ENCODE measurements at places on chromosomes 5 and 9.

DNA sequence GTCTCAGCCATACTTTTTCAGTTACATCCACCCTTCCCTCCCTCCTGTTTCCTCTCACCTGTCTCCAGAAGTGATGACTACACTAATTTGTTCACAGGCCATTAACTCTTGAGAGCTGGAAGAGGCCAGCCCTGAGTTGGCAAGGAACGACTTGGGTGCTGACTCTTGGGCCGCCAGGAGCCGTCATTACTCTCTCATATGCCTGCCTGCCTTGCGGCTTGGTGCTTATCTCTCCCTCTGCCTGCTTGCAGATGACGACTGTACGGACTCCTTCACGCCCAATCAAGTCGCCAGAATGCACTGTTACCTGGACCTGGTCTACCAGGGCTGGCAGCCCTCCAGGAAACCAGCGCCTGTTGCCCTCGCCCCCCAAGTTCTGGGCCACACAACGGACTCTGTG is 66.1 kb downstream of the PAPPA start:
- peak; percentile 8 for DNase-seq

DNA sequence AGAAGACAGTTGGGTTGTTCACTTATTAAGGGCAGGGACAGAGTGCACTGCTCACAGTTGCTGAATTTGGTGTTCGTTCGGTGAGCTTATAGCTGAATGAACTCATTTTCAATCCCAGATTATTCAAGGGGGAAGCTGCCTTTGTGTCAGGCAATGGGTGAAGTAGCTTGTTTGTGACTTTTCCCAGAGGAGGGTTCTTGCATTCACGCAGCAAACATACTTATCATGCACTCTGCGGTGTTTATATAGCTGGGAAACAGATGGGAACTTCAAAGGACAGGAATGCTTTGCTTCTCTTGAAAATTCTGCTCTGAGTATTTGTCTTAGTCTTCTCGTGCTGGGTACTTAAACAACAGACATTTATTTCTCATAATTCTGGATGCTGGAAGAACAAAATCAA is 64.7 kb upstream of the ABCA1 start:
- DNase-seq, result no peak

DNA sequence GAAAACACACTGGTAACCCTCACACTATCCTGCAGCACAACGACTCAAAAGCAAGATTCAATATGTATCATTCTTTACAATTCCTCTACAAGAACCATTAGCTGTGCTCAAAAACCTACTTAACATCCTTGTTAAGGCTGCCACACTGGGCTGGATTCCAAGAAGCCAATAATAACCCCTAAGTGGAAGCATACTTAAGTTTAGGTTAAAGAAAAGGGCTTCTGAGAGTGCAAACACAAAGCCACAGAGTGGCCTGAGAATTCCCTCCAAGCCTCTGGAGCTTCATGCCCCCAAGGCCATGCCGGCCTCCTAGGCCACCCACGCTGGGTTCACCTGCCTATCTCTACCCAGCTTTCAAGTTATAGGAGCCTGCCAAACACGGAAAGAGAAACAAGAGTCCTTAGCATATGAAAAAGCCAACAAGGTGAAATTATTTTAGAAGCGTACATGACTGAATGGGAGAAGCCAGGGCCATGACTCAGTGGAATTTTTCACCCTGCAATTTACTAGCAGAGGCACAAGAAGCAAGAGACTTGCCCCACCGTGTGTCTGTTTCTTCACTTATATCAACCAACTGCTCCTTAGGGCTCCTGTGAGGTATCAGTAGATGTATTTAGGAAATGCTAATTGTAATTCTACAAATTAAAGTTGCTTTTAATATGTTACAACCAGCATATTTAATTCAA is 293.0 kb downstream of the SPOCK1 start:
- no peak for DNase-seq

DNA sequence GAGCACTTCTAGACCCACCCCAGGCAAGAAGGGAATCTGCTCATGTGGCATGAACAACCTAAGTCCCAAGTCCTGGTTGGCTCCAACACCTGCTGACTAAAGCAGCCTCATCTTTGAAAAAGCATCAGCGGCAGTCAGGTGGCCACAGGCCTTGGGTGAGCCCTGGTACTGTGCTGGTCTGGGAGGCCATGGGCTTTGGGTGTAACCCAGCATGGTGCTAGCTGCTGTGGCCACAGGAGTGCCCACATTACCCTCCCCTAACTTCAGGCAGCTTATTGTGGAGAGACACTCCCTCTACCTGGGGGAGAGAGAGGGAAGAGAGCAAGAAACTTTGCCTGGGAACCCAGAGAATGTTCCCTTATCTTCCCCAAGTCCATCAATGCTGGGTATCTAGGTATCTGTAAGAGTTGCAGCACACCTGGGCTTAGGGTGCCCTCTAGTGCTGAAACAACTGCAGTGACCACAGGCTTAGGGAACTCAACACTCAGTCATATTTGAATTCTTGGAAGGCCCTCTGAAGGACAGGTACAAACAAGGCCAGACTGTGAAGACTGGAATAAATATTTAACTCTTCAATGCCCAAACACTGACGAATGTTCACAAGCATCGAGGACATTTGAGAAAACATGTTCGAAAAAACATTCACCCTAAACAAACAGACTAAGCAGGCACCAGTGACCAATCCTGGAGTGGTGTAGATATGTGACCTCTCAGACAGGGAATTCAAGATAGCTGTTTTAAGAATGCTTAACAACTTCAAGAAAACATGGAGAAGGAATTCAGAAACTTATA is 69.9 kb upstream of the OR2K2 start:
- peak; percentile 9 for DNase-seq

DNA sequence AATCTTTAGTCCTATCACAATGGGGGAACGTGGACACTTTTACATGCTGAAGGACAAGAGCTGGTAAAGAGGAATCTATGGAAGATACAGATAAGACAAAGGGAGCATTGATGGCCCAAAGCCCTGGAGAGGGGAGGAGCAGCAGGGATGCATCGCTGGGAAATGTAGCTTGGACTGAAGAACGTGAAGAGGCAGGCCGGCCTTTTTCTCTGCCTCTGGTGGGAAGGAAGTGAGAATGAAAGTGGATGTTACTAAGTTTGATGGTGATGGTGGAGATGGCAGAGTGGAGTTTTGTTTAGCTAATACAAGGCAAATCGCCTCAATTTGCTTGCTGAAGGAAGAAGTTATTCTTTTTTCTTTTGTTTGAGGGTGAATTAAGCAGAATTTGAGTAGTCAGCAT is 124.6 kb upstream of the TAF11L2 start:
- DNase-seq, result no peak

- no peak for DNase-seq
Measured at GRCh38 chr9:126521089-126521488, 92.6 kb upstream of the LMX1B start.

GRCh38 chr5:141623186-141623585 is 4.4 kb upstream of the DIAPH1 start:
- DNase-seq, result no peak

- DNase-seq, result no peak
Measured at GRCh38 chr5:139369181-139369580, 13.9 kb downstream of the SLC23A1 start.

GRCh38 chr5:159638954-159639559 is 277.2 kb upstream of the ADRA1B start:
- no peak for DNase-seq

DNA sequence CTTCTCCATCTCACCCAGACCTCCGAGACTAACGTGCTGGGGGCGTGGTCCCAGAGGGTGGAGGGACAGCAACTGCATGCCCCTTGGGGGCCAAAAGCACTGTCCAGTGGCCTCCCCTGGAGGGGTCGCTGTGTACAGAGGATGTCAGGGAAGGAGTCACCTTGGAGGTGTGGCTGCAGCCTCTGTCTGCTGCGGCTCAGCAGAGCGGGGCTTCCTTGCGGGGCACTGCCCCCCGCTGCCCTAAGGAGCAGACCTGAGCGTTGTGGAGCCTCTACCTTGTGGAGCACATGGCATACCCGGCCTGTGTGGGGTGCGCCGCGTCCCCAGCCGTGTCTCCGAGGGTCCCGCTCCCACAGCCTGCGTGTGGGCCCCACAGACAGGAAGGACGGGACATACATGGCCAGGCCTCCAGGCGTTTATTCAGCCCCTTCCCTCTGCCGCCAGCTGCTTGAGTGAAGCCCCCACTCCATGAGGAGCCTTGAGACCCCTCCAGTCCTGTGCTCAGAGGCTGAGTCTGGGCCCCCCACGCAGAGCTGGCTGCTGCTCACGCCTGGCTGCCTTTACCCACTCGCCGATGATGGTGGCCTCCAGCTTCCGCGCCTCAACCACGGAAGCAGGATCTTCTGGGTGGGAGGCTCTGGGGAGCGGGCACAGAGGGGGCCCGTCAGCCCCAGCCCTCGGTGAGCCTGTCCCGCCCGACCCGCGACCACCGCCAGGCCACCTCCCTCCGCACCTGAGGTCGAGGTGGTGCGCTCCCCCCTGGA is 4.2 kb downstream of the DPP7 start:
- DNase-seq, result no peak

GRCh38 chr5:39302472-39302871 is 61.8 kb downstream of the C9 start:
- DNase-seq, result no peak

GRCh38 chr5:176642675-176643490 is 4.4 kb upstream of the TSPAN17 start:
- DNase-seq, result peak; percentile 62

- no peak for DNase-seq
Measured at GRCh38 chr5:83577036-83577636, 105.6 kb downstream of the VCAN start.

- peak; percentile 41 for DNase-seq
Measured at GRCh38 chr5:60677850-60678664, 21.9 kb downstream of the DEPDC1B start.

DNA sequence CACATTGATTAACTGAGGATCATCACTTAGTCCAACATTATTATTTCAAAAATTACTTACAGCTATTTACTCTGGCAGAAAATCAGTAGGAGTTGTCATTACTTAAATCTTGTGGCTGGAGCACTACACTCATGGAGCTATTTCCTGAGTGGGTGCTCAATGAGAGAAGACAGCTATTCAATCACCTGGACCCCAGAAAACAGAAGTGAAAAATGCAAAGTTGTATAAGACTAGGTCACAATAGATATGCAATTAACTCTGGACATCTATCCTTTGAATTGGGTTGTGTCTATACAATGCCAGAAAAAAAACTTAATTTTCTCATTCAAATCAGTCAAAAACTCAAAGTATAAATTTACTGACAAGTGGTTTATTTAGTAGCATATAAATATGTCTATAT is 340.9 kb downstream of the EFNA5 start:
- no peak for DNase-seq

DNA sequence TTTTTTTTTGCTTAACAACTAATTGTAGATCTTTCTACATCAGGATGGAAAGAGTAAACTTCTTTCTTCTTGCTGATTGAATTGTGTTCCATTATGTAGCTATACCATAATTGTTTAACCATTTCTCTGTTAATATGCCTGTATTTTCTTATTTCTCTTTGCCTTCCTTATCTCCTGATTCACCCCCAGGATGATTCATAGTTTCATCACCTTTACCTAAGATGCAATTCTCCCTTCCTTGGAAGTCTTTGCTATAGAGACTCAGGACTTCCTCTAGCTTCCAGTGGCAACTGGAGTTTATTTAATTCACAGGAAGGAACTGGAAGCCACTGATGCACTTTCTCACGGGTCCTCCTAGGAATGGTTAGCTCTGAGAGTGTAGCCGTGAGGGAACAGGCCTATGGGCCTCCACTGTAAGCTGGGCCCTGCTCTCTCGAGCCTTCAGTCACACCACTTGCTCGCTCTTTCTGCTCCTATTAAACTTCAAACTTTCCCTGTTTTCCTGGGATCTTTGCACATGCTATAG is 83.1 kb downstream of the FGF1 start:
- DNase-seq, result no peak

DNA sequence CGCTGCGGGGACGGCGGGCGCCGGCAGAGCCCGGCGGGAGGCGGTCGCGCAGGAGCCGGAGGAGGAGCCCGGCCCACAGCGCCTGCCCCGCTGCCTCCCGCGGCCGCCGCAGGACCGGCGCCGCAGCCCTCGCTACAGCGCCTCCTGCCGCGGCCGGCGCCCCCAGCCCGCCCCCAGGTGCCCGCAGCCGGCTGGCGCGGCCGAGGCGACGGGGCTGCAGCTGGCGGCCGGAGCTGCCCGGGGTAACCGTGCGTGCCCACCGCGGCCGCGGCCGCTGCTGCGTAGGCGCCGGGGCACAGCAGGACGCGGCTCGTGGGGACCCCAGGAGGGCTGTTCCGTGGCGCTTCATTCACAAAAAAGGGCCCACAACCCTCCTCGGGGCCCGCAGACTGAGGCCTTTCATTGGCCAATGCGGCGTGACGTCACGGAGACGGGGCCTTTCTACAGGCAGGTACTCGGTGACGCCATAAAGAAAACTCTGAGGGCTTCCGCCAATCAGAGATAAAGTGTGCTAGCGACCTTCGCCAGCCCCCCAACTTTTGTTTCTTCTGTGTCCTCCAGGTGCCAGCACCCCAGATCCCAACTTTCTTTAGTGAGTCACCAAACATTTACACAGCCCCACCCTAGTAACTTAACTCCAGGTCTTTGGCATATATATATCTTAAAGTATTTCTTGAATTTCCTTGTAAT is at the start of gene CDC14B:
Gene CDC14B, minus strand, starts transcription at position 353 of the 690 bp plus-strand sequence. CDS start 465 bp downstream, outside the sequence.
- DNase-seq, result peak; percentile 93

GRCh38 chr9:121388140-121388905 is 18.3 kb upstream of the STOM start:
- no peak for DNase-seq

DNA sequence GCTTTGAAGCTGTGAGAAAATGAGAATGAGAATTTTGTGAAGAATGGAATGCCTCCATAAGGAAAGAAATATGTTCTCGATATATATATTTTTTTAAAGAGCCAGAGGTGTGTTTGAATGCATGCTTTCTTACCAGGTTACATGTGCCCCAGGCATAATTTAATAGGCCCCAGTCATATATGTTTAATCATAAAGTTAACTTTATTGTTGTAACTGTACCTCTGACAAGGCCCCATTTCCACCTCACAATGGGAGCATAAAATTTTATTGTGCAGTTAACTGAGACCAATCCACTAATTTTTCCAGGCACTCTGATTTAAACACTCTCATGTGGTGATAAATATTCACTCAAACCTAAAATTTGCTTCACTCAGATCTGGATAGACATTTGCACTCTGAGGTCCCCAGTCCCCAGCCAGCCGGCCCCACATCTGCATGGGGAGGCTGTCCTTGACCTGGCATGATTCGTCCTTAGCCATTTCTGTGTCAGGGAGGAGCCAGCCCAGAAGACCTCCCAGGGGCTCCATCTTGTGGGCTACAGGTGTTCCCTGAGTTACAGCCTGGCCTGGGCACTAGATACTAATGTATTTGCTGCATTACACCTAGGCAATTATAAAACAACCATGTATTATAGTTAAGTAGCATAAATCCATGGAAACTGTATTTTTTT is 245.8 kb downstream of the MTRR start:
- DNase-seq, result no peak

DNA sequence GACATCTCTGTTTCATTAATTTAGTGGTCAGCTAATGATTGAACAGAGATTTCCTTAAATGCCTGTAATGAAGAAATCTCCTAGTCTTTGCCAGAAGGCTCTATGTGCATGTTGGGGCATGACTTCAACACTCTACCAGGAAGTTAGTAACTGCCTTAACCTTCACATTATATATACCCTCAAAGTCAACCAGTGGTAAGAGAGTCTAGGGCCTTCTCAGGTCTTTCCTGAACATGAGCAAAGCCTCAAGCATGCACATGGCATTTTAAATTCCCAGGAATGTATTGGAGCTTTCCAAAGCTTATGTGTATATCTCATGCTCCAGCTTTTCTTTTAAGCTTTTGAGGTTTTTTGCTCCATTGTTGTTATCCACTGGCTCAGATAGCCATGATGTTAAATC is 388.3 kb downstream of the ARRDC3 start:
- DNase-seq, result no peak

GRCh38 chr5:110321117-110321516 is 405.4 kb downstream of the TMEM232 start:
- no peak for DNase-seq

Data from T47D (cell line).